ENCODE measurements at places on chromosomes 11 and 22.

- no peak for DNase-seq
Observed at GRCh38 chr11:44659641-44660040, 67.1 kb upstream of the TSPAN18 start.

GRCh38 chr11:116730601-116731000 lies 42.2 kb downstream of the BUD13 start:
- DNase-seq: no peak

DNA sequence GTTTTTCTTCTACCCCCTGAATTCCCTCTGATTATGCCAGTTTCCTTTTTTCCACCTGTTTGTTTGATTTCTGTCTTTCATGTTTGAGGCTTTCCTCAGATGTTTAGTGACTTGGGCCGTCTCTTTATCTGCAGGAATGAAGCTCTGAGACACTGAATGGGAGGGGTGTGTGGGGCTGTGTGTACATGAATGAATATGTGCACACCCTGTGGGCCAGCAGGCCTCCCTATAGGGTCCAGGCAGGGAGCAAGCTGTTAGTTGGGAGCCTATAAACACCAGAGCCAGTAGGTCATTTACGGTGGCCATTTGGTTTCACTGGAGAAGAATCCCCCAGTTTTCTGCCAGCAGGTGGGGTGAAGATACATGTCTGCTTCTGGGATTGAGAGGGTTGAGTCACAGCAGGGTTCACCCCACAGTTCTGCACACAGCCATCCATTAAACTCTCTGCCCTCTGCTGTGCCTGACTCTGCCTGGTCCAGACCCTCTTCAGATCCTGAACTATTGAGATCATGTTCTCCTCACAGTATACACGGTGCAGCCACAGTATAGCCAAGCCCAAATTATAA lies 34.8 kb downstream of the BARX2 start:
- DNase-seq: no peak

GRCh38 chr11:119409731-119410130 lies 13.2 kb downstream of the THY1 start:
- peak; percentile 2 for DNase-seq

DNA sequence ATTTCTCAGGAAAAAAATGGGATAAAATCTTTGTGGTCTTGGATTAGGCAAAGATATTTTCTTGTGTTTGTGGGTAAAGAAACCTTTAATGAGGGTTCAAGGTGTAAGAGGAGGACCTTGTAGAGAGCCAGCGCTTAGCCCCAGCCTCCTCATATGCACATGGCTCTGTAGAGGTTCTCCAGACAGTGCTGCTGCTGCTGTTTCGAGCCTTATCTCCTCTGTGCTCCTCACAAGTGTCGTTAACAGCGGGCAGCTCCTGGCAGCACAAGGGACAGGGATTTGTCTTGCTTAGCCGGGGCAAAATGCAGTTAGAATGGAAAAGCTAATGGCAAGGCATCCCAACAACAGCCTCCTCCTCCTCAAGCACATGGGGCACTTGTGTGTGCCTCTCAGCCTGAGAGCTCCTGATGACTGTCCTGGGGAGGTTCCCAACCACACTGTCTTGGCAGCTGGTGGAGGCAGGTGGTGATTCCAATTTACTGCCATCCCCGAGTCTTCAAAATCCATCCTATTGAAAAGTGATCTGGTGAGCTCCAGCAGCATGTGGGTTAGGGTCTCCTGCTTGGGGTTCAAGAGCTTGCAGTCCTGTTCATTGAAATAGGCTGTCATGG lies 7.6 kb upstream of the MSANTD2 start:
- DNase-seq: no peak

GRCh38 chr11:68832476-68833181 lies 9.1 kb downstream of the CPT1A start:
- DNase-seq: no peak

GRCh38 chr22:34414467-34415440 lies 494.5 kb upstream of the LARGE1 start:
- DNase-seq: peak; percentile 63

DNA sequence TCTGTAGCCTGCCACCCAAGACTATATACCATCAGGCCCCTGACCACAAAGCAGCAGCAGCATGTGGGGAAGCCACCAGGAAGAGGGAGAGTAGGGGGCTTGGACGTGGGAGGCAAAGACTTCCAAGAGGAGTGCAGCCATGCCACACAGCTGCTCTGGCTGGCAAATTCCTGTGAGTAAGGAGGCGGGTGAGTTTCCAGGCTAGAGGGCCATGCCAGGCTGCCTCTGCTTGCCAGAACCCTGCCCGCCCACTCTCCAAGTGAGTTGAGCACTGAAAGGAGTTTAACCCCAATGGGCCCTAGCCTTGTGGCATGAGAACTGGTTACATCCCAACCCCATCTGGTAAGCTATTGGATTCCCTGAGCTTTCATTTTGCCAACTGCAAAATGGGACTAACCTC lies 4.7 kb upstream of the DGAT2 start:
- no peak for DNase-seq

DNA sequence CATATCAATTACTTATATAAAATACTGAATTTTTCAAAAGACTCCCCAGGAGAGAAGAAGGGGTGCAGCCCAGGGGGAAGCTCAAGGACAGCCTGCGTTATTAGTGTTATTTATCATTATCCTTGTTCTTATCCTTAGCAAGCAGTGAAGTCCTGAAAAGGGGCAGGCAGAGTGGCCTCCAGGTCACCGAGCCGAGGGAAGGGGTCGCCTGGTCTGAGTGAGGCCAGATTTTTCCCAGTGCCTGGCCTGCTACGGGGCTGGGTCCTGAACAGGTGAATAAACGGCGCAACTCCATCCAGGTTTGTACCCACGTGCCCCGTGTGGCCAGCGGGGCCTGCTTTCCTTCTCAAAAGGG lies 123.7 kb downstream of the BRD1 start:
- no peak for DNase-seq

DNA sequence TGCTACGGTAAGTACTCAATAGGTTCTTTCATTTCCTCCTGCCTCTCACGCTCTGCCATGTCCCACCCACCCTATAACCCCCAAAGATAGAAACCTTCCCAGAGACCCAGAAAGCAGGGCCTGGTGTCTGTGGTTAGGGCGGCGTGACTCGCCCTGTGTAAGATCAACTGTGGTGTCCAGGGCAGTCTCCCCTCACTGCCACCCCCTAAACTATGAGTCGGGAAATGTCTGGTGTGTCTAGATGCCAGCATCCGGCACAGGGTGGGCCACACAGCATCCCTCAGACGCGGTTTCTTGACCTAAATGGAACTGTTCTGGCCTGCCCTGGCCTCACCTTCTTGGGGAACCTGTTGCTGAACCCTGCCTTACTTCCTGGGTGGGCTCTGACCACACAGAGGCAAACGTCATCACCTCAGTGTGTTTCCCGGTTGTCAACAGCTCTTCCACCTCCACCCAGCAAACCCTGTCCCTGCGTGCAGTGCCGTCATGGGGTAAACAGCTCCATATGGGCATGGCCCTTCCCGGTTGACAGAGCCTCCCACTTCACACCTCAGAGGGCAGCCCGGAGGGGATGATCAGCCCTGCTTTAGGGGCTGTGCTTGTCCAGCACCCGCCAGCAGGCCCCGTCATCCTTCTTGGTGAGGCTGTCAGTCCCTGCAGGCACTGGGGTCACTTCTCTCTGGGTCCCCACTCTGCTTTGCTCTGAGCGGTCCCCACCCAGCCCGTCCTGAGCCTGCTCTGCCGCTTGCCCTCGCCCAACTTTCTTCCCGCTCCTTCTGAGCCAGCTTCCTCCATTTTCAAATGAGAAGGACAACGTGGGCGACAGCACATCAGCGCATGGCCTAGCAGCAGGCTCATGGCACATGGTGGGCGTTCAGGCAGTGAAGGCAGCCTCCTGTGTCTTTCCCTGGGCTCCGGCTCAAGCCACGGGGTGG lies 6.0 kb downstream of the WNT11 start:
- DNase-seq: no peak

DNA sequence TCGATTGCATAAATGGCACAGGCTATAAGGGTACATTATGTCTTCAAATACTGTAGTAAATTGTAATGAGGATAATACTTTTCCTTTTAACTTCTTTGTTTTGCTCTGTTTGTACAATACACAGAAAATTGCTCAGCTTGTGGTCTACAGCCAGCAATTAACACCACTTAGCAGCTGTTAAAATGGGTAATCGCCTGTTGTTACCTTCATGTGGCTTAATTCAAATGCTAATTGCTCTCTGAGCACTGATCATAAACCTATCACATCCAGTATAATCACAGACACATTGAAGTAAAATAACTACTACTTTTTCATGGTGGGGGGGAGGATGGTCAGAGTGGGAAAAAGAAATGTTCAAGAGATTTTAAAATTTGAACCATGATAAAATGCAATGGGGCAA lies 1164.1 kb upstream of the CNTN5 start:
- no peak for DNase-seq

DNA sequence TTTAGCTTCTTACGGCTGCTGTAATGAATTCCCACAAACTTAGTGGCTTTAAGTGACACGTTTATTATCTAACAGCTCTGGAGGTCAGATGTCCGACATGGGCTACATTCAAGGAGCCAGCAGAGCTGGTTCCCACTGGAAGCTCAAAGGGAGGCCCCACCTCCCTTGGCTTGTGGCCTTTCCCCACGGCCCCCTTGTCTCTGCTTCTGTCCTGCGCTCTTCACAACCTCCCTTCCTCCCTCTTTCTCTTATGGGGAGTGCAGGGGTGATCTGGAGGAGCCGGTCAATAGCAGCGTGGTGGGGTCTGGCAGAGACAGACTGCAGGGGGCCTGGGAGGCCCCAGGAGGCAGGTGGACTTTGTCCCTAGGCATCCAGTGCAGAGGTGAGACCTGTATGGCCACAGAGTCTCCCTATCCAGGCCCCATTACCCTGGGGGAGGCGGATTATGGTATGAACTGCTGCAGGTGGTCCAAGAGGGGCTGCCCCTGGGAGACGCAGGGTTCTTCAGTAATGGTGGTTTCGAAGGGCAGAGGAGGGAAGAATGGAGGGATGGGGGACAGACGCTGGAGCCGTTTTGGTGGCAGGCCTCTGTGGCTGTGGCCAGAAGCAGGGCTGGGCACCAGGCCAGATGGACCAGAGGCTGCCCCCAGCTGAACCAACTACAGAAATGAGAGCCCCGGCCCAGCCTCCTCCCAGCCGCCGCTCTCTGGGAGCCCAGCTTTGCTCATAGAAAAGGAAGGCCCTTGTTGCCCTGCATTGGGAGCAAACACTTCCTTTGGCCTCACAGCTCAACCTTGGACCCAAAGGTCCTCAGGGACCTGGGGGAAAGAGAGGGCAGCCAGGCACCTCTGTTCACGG lies 30.7 kb upstream of the KCNQ1OT1 start:
- DNase-seq: no peak

DNA sequence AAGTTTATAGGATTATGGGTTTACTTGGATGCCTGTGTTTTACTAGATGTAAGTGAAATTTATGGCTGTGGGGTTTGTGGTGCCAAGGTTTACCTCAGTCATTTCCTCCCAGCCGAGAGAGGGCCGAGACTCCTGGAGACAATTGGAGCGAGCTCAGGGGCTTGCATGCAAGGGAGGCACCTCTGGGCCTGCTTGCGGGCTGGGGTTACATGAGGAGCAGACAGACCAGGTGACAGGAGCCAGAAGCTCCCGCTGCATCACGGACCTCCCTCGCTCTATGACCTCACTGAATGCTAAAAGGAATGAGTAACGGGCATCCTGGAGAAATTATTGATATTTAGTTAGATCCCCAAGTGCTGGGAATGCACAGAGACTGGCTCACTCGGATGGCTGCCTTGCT lies 275.2 kb upstream of the KIRREL3 start:
- DNase-seq: no peak

- DNase-seq: no peak
Observed at GRCh38 chr11:64011371-64011770, 24.4 kb upstream of the FLRT1 start.

DNA sequence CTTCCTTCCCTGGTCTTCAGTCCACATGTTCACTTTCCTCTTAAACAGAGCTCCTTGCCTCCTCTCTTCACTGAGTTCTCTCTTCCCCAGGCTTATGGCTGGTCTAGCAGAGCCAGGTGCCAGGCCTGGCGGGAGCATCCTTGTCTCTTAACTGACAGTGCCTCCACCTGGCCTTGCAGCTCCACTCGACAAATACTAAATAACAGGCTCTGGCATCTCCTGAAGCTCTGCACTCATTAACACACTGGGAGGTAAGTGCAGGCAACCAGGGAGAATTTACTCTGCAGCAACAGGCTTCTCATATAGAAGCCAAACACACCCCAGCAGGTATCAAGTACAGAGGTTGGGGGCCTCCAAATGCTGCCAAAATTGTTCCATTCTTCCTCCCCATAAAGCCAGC lies 438.1 kb downstream of the SOX6 start:
- no peak for DNase-seq

DNA sequence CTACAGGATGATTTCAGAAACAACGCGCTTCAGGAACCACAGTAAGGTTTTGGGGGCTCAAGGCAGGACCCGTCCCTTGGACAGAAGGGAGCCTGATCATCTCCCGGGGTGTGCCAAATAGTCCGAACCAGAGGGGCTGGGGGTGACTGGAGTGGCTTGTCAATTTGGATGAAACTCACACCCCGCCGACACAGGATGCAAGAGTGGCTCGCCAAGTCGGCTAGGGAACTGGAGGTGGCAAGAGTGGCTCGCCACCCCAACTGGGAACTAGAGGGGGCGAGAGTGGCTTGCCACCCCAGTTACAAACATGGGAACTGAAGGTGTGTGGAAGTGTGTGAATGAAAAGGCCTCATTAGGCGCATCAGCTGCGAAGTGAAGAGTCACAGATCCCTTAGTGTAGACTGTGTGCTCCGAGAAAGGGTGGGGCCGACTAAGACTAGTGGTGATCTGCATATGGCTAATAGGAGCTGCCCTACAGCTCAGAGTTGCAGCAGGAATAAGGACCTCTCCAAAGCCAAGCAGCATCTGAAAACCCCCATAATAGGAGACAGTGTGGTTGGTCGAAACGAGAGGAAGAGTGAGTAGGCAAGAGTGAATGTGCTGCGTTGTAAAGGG lies 26.6 kb upstream of the CPT1A start:
- DNase-seq: no peak

GRCh38 chr11:75597636-75598035 lies 35.6 kb downstream of the SERPINH1 start:
- peak; percentile 71 for DNase-seq

- no peak for DNase-seq
Observed at GRCh38 chr11:121626507-121626875, 173.7 kb upstream of the SORL1-AS1 start.

DNA sequence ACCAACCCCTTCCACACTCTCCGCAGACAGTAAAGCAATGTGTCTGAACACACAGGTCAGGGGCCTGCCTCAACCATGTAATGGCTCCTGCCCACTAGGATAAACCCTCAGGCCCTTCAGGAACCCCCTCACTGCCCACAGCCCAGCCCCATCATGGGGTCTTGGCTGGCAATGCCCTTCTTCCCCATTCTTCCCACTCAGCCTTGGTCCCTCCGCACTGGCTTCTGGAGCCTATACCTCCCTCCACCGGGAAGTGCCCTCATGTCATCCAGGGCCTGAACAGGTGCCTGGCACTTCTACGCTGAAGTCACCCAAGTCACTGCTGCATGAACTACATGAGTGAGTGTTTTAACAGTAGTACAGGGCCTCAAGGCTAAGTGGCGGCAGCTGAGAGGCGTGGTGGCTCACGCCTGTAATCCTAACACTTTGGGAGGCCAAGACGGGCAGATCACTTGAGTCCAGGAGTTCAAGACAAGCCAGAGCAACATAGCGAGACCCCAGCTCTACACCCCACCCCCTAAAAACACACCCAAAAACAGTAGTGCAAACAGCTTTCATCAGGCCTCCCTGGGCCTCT lies 74.8 kb upstream of the PITPNB start:
- no peak for DNase-seq

GRCh38 chr11:95790933-95791708 lies 823 bp downstream of the CEP57 start:
- peak; percentile 60 for DNase-seq
